ENCODE measurements at places on chromosomes 6 and 20. TPM values are rescaled to one million over a fixed set of nuclear protein-coding genes. Genes with fewer than 3 reads are reported as not detected.

The BIRC7 gene
- total RNA-seq = not detected

The DEF6 gene
- total RNA-seq = 4.7 TPM

The MRPS18A gene
- 43.9 TPM for total RNA-seq

The CDK19 gene
- total RNA-seq = 12.2 TPM

The PKHD1 gene
- total RNA-seq = under 0.01 TPM

The DLK2 gene
- total RNA-seq = not detected

The SAMD5 gene
- total RNA-seq = 0.82 TPM

The TMX4 gene
- 77.7 TPM for total RNA-seq

The MOG gene
- total RNA-seq = not detected

The PTPRK gene
- total RNA-seq = 46.8 TPM
